ENCODE measurements at places on chromosomes 4 and X.
A peak's percentile ranks its signal among the peaks of the same experiment; 100 is the strongest.

DNA sequence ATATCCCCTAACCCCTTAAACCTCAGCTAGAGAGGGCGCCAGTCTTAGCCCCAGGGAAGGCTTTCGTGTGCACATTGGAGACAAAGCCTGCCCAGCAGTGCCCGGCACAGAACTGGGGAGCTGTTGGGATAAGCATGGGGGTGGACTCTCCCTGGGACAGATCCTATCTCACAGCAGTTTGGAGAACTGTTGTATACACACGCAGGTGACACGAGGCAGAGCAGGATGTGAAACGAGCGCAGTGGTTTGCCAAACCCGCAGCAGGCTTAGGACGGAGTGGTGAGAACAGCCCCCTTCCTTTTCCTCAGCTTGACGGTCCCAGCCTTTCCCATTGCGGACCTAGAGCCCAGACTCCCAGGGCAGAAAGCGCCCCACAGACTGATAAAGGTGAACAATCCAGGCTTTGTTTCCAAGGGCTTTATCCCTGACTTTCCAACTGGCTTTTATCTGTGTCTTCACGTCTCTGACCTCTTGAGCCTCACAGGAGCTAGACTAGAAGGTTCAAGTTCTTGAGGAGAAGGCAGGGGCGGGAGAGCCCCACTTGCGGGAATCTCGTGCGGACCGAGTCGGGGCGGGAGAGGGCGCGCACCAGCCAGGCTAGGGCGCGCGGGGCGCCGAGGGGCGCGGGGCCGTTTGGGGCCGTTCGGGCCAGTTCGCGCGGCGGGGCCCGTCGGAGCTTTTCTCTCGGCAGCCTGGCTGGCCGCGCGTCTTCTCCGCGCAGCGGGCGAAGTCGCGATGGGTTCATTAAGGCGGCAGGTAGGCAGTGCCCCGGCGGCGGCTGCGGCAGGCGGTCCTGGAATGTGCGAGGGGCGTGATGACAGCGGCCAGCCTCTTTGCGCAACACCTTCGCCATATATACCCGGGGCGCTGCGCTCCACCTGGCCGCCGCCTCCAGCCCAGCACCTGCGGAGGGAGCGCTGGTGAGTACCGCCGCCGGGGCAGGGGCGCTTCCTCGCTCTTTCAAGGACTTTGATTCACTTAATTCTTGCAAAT, at the start of gene SLC34A2:
TSS of gene SLC34A2 (plus strand) at position 881 of the 993 bp plus-strand sequence. CDS start 6,650 bp downstream, outside the sequence.
- no peak for DNase-seq

GRCh38 chrX:25503826-25504225, 488.1 kb upstream of the ARX start:
- no peak for DNase-seq

GRCh38 chr4:128461291-128462102, 173.9 kb upstream of the PGRMC2 start:
- DNase-seq: no peak

DNA sequence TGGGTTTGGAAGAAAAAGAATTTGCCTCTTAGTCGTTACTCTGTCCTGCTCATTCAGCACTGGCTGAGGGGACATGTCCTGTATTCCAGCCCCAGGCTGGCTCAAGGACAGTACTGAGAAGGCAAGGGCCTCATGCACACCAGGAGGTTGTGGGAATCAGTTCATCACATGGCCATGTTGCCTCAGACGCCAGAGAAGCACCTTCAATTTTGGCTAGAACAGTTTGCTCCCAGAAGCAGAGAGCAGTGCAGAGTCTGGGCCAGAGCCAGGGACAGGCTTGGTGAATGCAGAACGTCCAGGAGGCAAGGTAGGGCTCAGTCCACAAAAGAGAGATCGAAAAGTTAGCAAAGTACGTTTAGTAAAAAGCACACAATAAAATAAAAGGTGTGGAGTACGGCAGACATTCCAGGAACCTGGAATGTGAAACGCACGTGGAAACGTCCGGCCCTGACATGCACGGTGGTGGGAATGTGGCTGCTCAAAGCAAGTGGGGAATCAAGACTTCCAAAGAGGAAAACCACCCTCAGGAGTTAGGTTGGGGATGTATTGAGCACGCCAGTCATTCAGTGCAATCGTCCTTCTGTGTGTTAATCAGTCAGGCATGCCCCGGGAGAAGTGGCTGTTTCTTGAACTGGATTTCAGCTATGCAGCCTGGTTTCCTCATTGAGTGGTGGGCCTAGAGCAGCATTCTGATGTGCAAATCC, 1.2 kb upstream of the SLC2A9 start:
- DNase-seq: peak; percentile 43

- DNase-seq: no peak
Measured at GRCh38 chr4:113620032-113620431, 141.5 kb downstream of the CAMK2D start.

- DNase-seq: no peak
Measured at GRCh38 chrX:116010939-116011338, 159.6 kb upstream of the AGTR2 start.

DNA sequence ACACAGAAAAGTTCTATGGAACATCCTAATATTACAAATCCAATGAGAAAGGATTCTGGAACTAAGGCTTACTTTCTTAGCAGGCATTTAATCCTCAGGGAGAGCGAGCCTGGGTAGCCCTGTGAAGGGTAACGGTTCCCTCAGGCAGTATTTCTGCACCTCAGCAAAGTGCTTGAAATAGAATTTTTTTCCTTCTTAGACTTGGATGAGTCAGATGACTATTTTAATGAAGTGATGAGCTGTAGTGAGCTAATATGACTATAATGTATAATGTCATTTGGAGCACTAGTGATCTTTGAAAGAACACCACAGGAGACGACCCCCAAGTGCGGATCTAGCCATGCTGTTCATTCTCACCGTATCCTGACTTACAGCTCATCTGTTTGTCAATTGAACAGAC, 493.0 kb upstream of the FAM241A start:
- no peak for DNase-seq

DNA sequence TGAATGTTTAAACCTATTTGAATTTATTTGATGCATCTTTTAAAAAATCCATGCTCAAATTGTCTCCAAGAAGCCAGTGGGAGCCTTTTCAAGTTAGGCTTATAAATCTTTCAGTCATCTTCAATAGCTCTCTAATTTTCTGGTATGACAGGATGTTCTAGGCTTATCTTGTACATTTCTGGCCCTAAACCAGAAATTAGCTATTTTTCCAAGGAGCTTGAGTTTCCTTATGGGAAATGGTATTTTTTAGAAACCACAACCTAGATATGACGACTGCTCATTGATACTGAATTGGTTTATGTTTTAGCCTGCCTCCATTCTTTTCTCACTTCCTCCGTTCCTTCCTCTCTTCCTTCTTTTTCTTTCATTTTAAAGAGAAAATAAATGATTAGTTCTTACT, 172.3 kb downstream of the SPRY1 start:
- no peak for DNase-seq

- peak; percentile 73 for DNase-seq
Measured at GRCh38 chrX:23773601-23774175, 9.3 kb upstream of the SAT1 start.

DNA sequence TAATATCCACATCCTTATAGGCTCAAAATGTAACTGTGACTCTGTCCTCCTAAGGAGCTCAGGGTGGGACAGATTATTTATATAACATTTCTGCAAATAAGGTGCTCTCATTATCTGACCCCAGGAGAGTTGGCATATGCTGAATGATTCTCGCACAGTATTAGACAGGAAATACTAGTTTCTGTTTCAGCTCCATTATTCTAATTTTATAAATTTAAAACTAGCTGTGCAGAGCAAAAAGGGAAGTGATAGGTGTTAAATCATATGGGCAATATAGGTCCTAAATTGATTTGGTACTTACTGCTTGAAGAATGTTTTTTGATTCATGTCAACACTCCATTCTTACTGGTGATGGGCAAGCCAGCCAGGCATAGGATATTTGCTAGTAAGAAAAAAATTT, 141.5 kb downstream of the GLRA2 start:
- DNase-seq: no peak

DNA sequence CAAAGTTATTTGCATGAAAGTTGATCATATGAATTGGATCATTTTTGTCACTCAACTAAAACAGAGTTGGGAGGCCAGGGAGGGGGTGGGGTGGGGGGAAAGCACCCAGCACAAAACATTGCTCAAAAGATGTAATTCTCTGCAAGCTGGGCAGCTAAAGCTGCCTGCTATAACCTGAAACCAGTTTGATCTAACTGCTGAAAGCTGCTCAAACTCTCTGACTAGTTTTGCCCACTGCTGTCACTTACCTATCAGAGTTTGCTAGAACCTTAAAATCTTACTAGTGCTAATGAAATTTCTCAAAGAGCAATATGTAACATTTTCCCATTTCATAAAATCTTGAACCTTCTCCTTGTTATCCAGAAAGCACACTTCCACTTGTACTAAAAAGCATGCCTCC, 10.4 kb downstream of the CXCL8 start:
- no peak for DNase-seq

GRCh38 chr4:24476282-24476681, 108.1 kb downstream of the DHX15 start:
- DNase-seq: no peak

GRCh38 chr4:1133033-1133432, 19.7 kb upstream of the RNF212 start:
- peak; percentile 33 for DNase-seq

- no peak for DNase-seq
Measured at GRCh38 chrX:13755254-13755653, 20.7 kb downstream of the OFD1 start.

GRCh38 chr4:158599150-158599549, 72.5 kb downstream of the C4orf46 start:
- peak; percentile 18 for DNase-seq

DNA sequence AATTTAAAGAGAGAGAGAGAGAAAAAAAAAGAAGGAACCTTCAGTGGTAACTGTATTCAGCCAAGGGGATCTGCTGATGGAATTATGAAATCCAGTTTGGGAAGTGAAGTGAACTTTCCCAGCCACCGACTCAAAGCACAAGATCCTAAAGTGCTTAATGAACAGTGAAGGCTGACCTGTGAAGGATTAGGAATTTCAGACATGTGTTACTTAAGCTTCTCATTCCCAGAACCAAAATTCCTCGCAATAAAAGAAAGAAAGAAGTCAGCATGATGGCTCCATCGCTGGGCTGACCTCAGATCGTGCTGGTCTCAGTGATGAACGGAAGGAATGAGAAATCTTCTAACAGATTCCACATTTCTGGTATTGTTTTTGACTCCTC, 135.2 kb downstream of the ARSF start:
- no peak for DNase-seq

DNA sequence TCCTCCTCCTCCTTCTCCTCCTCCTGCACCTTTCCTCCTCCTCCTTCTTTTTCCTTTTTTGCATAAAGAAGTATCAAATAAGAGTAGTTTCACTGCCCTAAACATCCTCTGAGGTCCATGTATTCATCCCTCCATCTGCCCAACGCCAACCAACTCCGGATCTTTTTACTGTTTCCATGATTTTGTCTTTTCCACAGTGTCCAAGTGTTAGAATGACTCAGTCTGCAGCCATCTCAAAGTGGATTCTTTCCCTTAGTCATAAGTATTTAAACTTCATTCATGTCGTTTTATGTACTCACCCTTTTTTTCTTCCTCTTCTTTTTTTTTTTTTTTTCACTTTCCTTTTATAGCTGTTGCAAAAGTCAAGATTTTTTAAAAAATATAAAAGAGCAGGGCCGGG, 12.9 kb downstream of the CSF2RA start:
- DNase-seq: peak; percentile 31

DNA sequence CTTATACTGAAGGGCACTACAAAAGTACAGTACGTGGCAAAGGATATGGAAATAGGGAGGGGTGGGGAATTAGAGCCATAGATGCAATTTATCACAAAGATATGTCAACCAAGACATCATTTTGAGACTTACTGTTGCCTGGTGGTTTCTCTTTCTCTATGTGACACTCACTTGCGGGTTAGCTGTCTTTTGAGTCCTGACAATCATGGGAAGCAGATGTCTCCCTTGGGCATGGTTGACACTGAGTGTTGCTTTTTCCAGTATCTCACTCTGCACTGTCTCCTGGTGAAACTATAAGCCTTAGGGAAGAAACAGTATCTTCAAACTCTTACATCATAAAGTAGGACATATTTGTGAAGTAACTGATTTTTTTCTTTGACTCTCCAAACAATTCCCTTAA, 383.5 kb upstream of the LCORL start:
- DNase-seq: no peak

GRCh38 chrX:131317326-131317725, 28.2 kb upstream of the IGSF1 start:
- no peak for DNase-seq

DNA sequence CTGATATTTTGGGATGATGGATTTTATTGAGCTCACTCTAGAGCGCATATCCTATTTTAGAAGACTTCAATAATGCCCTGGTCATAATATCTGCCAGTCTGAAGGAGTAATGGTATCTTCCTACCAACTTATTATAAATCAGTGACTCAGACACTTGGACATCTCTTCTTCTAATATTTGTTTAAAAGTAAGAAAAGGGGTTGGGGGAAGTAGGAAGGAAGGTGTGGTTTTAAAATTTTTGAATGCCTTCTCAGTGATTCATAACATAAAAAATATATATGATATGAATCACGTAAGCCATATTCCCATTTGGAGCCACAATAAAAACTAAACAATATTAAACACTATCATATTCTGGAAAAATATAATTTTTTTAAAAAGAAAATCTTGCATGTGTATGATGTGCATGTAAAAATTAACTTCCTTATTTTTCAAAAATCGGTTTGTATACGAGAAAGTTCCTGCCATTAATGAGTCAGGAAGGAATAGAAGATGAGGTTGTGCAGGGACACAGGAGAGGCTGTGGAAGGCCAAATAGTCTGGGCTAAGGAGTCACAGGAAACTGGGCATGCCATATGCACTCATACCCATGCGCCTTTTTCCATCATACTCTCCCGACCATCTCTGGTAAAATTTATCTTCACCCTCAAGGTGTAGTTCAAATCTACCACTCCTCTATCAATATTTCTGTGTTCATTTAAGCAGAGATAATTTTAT, 286.5 kb downstream of the EPHA5 start:
- no peak for DNase-seq

GRCh38 chrX:39903343-39903742, 194.4 kb downstream of the BCOR start:
- no peak for DNase-seq

GRCh38 chr4:122012735-122013134, 60.9 kb upstream of the TRPC3 start:
- no peak for DNase-seq

- DNase-seq: no peak
Measured at GRCh38 chrX:17986977-17987376, 125.9 kb upstream of the RAI2 start.

GRCh38 chr4:62914758-62915157, 1494.5 kb downstream of the TECRL start:
- DNase-seq: no peak

GRCh38 chrX:123960956-123961267, 594 bp upstream of the STAG2 start:
- DNase-seq: no peak

DNA sequence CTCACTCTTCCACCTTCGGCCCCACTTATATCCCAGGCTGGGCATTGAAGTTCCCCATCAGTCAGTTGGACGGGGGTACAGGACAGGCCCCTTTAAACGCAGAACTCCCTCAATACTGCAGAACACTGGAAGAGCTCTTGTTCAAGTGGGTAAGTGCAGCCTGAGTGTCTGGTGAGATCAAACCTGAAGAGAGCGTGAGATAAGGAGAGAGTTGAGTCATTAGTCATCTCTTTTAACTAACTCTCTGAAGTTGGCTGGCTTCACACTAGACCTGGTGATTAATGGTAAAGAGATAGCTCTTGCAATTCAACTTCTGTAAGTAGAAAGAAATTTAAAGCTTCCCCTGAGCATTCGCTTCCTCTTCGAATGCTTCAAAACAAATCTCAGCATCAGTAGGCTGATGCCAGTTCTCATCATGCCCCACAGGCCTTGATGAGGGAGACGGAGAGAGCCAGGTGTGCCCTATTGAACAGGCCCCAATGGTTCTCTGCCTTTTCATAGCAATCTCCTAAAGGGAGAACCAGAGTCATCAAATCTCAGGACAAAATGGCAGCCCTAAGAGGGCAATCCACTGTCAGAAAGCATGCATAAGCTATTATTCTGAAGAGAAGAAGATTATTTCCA, 41.0 kb upstream of the JADE1 start:
- DNase-seq: no peak
